ENCODE measurements at places on chromosomes 5 and 9.

DNA sequence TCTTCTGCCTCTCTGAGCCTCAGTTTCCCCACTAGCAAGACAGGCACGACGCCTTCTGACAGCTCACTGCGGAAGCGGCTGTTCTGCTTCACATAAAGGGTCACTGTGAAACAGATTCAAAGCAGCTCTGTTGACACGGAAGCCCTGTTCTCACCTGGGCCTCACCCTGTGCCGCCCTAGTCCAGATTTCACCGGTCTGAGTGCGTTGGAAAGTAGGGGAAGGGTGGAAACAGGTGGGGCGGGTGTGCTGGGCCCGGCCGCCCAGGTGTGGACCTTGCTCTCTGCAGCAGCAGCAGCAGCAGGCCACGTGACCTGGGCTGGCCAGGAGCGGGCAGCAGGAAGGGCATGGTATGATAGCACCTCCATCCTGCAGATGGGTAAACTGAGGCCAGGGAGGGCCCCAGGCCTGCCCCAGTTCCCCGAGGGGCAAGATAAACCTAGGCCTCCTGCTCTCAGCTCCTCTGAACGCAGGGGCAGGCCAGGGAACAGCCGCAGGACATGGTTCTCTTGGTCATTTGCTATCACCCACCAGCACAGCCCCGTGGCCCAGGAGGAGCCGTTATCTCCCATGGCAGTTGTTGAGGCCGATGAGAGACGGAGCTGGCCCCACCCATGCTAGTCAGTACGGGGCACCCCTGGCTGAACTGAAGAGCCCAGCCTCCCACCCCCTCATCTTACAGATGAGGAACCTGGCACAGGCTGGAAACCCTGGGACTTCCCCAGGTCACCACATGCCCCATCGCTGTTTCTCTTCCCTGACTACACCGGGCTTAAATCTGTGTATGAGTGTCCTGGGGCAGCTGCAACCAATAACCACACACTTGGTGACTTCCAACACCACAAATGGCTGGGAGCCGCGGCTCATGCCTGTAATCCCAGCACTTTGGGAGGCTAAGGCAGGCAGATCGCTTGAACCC lies 12.1 kb downstream of the PTGES2 start:
- DNase-seq: no peak

DNA sequence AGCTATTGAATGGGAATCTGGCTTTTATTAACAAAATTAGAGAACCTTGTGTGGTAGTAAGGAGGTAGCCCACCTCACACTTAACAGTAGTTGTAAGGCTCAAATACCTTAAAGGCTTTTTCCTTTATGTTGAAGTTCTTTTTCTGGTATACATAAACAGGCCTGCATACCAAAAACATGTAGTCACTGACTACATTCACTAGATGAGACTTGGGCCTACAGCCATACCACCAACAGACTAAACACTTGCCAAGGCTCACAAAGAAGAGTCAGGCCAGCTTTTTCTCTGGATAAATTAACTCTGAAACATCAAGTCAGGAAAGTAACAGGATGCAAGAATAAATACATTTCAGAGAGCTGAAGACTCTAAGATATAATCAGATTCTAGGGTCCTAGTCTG lies 78.6 kb upstream of the MPDZ start:
- peak; percentile 80 for DNase-seq

DNA sequence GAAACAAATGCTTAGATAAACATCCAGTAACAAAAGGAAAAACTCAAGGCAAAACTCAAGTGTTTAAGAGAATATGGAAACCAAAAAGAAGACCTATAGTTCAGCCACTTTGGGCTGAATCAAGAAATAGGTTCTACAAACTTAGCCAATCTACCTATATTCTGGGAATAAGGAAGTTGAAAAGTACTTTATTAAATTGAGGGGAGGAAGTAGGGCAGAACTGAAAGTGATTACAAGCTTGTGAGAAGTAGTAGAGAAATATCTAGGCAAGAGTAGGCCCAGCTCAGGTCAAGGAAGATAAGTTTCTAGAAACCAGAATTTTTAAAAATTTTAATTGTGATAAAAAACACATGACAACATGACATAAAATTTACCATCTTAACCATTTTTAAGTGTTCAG lies 384.8 kb upstream of the PCSK5 start:
- no peak for DNase-seq

DNA sequence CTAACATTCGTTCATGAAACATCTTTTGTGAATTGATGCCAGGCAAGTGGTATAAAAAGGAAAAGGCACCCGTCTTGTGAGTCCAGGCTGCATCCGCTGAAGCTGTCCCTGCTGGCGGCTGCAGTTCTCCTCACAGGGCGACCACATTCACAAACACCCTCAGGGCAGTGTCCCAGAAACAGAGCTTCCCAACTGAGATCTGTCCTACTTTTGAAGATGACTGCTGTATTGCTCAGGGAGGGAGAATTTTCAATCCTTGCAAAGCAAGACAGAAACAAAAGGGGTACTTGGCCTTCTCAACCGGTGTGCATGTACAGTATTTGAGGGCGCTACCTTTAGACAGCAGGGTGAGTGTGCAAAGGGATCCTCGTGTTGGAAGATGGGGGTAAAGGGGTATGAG lies 316.1 kb downstream of the GADD45G start:
- no peak for DNase-seq

GRCh38 chr5:160363660-160364395 lies 6.6 kb downstream of the C1QTNF2 start:
- no peak for DNase-seq

GRCh38 chr9:25864509-25864908 lies 186.3 kb upstream of the TUSC1 start:
- DNase-seq: no peak

DNA sequence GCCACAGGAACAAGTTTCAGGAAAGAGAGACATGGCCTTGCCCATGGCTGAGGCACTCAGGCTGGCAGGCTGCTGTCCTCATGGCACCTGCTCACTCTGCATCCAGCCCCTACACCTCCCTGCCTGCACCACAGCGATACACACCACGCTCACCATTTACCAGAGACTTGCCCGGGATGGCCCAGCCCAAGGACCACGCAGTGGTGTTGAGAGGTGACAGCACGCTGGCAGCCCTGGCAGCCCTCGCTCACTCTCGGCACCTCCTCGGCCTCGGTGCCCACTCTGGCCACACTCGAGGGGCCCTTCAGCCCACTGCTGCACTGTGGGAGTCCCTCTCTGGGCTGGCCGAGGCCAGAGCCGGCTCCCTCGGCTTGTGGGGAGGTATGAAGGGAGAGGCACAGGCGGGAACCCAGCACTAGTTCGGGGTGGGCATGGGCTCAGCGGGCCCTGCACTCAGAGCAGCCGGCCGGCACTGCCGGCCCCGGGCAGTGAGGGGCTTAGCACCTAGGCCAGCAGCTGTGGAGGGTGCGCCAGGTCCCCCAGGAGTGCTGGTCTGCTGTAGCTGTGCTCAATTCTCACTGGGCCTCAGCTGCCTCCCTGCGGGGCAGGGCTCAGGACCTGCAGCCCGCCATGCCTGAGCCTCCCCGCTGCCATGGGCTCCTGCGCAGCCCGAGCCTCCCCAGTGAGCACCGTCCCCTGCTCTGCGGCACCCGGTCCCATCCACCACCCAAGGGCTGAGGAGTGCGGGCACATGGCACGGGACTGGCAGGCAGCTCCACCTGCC lies 20.3 kb downstream of the ZDHHC11B start:
- DNase-seq: no peak

GRCh38 chr5:103041071-103041676 lies 78.8 kb downstream of the GIN1 start:
- peak; percentile 35 for DNase-seq

- no peak for DNase-seq
Measured at GRCh38 chr5:31981361-31981945, 192.7 kb downstream of the GOLPH3 start.

DNA sequence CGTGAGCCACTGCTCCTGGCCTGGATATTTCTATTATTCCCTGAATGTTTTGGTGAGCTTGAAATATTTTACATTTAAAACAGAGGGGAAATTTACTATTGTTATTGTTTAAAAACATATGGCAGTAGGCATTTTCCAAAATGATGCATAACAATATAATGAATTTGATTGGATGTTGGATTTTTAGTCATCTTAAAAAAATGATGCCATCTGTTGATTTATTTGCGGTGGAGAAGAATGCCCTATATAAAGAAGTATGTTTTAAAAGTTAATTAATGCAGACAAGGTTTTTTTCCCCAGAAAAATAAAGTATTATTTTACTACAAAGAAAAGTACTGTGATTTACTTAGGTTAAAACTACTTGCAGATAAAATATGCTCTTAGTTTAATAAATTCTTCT lies 33.4 kb upstream of the ARRDC3 start:
- no peak for DNase-seq

DNA sequence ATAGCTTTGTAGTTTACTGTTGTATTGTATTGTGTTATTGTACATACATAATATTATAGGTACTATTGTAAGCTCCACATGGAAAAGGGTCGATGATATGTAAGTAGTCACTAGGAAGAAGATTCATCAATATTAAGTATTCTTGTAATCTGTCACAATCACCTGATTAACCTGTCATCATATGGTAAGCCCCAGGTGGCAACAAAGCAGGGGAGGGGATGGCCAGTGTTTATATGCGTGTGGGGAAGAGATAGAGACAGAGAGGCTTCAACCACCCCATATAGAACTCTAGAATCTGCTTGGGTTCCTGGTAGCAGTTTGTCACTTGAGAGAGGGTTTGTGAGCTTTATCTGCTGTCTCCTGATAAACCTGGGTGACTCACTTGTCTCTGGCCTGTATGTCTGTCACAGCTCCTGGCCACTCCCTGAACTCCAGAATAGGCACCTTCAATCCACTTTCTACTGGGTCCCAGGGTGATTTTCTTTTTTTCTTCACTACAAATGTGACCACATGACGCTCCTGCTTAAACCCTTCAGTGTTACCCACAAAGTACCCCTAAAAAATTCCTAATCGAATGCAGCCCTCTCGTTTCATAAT lies 48.9 kb upstream of the CPEB4 start:
- no peak for DNase-seq

DNA sequence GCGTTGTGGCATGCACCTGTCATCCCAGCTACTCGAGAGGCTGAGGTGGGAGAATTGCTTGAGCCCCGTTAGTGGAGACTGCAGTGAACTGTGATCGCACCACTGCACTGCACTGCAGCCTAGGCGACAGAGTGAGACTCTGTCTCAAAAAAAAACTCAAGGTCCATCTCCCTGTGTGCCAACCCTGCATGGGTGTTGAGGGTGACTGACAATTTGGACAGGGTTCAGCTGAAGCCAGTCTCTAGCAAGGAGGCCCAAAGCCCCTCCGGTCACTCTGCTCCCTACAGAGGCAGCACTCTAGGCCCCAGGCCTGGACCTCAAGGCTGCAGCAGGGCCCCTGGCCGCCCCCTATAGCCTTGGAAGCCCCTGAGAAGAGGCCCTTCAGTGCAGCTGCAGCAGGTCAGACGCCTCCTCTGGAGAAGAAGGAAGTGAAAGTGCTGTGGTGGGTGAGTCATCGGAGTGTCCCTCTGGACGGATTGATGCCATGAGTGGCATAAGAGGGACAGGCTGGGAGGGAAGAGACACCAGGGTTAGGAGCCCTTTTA lies 39.2 kb upstream of the NEK6 start:
- DNase-seq: peak; percentile 33

DNA sequence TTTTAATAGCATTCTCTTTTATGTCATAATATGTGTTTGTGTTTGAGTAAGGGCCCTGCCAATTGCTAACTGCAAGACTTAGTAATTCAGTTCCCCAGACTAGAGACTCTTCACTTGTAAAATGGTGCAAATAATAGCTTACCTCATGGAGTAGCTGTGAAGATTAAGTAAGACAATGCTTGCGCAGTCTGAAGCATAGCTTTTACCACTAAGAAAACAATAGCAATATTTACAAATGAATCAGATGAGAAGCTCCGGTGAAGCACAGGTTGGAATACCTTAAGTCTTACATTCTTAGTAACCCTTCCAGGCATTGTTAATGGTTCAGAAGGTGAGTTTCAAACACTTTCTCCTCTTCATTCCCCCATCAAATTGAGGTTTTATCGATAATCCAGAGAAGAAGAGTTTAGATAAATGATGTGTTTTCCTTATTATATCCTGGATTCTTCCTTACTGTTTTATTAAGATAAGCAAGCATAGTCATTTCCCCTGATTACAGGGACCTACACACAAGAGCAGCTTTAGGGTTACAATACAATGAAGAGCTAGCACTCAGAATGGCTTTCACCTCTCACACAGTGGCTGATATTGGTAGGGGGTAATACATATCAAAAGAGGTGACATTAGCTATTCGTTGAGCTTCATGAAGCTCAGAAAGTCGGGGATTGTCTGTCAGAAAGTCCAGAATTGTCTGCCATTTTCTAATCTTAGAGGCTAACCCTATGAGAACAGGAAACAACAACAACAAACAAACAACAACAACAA lies 96.4 kb upstream of the EDIL3 start:
- DNase-seq: no peak

- DNase-seq: no peak
Measured at GRCh38 chr5:148805326-148806290, 20.8 kb upstream of the ADRB2 start.

DNA sequence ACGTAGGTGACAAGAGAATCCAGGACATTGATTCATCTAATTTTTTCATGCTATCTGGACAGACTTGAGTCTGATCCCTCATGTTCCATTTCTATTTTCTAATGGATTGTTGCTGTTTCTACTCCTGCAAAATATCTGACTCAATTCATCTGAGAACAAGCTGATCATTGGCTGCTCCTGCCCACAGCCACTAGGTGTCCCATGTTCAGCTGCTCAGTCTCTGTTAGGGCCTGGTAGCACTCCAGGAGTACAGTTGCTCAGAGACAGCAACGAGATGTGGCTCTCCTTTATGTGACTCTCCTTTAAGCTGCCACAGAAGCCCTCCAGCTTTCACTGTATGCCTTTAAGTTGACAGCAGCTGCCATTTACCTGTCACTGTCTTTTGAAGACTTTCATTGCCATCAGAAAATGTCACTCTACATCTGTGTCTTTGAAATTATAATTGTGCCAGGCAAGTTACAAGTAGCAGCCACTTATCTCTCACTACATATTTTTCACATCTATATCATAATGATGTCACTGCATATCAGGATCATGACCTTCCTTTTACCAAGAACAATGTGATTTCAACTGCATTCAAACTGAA lies 1944.2 kb upstream of the NUDT12 start:
- DNase-seq: no peak

DNA sequence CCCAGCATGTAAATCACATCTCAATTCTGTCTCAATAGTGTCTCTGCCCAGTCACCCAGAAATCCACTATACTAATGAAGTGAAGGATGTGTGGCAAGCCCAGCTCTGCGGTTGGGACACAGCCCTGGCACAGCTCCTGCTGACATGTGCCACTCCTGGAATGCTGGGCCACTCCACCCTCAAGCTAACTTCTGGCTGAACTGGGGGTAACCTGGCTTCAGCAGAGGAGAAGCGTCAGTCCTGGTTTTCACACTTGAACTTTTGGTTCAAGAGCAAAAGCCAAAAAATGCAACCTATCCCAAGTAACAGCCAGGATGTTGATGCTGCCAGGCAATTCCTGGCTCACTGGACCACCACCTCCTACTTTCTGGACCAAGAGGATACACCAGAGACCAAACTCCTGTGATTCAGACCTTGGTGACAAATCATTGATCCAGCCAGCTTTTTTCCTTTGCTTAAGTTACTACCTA lies 86.4 kb downstream of the ARRDC3 start:
- DNase-seq: peak; percentile 82

GRCh38 chr5:172450861-172451695 lies 3.2 kb downstream of the SH3PXD2B start:
- no peak for DNase-seq
